ENCODE measurements at places on chromosomes 12 and 14.
A peak's percentile ranks its signal among the peaks of the same experiment; 100 is the strongest.

DNA sequence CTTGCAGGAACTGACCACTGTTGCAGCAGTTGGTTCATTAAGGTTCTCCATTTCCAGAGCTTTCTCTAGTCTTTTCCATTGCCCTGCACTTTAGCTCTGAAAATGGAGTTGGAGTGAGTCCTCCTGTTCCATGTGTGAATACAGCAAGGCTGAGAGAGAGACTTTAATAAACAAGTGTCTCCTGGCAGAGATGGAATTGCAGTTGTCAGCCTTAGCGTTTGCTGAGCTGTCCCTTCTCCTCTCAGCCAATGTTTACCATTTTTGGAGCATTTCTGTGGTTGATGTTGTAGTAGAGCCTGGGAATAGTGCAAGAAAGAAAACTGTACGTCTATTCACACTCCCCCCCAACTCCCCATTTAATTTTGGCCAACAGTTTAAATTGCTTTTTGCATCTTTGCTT is 7.5 kb upstream of the MANSC4 start:
- DNase-seq = no peak

DNA sequence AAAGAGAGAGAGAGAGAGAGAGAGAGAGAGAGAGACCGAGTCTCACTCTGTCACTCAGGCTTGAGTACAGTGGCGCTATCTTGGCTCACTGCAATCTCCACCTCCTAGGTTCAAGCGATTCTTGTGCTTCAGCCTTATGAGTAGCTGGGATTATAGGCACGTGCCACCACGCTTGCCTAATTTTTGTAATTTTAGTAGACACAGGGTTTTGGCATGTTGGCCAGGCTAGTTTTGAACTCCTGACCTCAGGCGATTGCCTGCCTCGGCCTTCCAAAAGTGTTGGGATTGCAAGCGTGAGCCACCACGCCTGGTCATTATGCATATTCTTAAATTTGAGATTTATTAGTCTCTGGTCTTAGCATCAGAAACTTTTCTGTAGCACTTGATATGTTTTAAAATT is 317.9 kb upstream of the ATP2B1 start:
- no peak for DNase-seq

DNA sequence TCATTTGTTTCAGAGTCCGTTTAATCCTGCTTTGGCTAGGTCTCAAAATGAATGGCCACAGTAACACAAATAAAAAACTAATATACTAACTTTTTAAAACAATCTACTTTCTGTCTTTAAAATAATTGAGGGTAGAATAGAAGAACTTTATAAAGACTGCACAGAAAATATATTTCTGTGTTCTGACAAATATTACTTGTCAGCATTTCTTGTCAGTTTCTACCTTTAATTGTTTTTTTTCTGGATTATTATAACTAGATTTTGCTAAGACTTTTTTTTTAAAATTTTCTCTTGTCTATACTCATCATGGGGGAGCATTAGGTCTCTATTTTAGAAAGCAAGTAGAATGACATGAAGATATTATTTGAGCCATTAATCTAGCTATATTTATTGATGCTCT is 86.2 kb downstream of the RAD52 start:
- DNase-seq = no peak

GRCh38 chr12:89481213-89481914 is 43.2 kb downstream of the GALNT4 start:
- DNase-seq = no peak

DNA sequence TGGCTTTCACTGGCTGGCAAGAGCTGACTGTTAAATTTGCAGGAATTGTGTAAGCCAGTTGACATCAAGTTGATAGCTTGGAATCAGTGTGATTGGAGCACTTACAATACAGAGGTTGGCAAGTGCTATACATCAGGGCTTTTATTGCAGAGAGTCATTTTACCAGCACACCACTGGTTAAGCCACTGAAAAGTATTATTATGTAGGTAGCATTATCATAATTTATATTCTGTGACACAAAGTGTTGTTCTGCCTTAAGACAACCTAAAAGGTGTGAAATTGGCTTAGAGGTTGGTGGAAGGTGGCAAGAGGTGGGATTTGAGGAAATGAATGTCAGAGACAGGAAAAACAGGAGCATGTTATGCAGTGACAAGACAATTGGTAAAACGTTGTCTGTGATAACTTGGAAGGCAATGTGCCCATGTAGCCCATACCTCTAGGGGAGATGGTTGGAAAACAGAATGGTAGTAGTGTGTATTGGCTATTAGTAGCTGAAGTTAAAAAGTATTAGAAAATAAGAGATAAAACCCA is 172.9 kb upstream of the PRICKLE1 start:
- no peak for DNase-seq

- no peak for DNase-seq
These were observed 300.6 kb upstream of the TMEM132C start for GRCh38 chr12:127966331-127966730.

DNA sequence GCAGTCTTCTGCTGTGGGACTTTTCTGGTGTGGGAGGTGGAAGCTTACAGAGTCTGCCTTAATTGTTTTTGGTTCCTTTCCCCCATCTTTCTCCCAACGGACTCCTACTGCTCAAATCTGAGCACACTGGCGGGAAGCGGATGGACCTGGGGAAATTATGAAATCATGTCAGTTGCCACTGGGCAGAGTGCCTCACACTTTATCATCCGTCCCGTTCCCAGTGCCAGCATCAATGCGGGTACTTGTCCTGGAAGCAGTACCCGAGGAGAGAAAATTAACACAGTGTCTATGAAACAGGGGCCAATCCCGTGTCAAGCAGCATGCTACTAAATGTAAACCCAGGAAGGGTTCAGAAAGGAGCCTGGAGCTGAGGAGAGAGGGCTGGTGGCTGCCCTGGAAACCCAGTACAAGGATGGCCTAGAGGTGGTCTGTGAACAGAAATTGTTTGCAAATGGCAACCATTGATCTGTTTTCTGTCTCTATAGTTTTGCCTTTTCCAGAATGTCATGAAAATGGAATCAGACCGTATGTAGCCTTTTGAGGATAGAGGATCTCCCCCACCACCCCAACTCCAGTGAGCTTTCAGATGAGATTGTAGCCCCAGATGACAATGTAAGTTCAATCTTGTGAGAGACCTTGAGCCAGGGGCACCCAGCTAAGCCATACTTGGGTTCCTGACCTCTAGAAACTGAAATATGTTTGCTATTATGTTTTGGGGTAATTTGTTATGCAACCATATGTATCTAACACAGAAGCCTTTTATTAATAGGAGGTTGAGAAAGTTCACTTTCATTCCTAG is 908 bp upstream of the CDKL1 start:
- no peak for DNase-seq

- DNase-seq = no peak
These were observed 139.5 kb downstream of the ERC1 start for GRCh38 chr12:1130571-1130970.

- DNase-seq = no peak
These were observed 30.4 kb downstream of the CCDC85C start for GRCh38 chr14:99573436-99574098.

DNA sequence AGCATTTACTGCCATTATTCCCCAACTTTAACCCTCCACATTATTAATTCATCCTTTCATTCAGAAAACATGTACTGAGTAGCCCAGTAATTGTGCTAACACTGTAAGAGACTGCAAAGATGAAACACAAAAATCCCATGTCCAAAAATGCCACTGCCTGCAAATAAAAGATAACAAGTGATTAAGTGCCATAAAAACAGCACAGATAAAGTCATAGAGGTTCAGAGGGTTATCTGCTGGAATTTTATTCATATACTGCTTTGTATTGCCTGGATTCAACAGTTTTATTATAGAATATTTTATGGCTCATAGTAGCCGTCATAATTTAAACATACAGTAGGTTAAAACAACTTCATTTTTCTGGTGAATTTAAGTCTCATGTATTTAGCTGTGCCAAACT is 177.9 kb downstream of the KICS2 start:
- no peak for DNase-seq

DNA sequence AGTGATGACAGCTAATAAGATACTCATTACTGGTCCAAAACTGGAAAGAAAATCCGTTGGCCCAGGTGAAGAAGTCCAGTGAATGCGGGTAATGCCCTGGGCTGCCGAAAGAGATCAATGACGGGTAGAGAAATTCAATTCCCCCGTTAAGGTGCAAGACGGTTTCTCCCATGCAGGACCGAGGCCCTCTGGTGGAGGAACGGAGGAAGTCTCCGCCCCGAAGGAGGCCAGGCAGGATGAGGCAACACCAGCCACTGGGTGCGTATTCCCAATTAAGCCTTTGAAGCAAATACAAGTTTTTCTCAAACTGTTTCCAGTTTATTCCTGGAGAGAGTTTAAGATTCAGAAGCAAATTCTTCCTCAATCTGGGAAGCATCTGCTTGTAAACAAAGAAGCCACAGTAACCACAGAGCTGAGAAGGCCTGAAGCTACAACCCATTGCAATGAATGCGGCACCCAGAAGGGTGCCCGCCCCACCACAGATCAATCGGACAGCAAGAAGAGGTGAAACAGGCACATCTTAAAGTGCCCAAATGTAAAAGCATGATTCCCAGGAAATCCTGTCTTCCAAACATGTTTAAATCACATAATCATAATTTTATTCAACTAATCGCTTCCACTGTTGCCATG is 118.5 kb downstream of the TTC7B start:
- peak; percentile 53 for DNase-seq

DNA sequence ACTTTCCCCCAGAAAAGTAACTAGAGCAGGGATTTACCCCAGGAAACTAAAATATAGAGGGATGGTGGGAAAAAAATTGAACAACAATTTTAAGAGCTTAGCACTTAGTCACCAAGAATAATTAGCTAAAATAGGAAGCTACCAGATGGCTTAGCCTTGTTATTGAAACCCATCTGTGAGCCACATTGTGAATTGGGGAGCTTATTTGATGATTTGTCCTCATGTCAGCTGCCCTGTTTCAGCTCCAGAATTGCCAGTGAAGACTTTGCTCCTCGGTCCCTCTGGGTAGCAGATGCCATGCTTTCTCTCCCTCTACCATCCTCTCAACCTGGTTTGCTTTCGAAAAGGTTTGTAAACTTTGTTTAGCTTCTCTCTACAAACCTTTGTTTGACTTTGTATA is 67.7 kb upstream of the PTHLH start:
- DNase-seq = no peak

DNA sequence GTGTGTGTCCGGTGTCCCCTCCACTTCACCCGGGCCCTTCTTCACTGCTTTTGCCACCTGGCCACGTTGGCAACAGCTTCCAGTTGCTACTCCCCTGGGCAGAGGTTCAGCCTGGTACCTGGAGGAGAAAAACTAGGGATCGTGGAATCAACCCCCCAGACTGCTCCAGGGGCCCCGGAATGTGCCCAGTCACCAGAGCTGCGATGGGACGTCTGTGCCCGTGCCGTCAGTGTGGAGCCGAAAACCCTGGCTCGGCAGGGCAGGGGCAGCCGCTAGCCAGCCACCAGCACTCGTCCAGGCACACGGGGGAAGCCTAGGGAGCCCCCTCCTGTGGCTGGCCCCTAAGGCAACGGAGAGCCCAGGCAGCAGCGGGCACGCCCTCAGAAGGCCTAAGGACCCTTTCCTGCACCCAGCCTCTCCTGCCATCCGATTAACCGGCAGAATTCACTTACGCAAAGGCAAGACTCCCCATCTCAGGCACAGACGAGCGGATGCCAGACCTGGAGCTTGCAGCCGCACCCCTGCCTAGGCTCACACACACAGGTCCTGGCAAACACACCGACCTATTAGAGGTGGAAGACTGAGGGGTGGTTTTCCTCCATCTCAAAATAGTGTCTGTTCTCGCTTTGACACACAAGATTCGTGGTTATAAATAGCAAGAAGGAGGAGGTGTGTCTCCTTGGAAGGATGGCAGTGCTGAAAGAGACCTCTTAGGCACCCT is 62.6 kb downstream of the FBXL14 start:
- no peak for DNase-seq

DNA sequence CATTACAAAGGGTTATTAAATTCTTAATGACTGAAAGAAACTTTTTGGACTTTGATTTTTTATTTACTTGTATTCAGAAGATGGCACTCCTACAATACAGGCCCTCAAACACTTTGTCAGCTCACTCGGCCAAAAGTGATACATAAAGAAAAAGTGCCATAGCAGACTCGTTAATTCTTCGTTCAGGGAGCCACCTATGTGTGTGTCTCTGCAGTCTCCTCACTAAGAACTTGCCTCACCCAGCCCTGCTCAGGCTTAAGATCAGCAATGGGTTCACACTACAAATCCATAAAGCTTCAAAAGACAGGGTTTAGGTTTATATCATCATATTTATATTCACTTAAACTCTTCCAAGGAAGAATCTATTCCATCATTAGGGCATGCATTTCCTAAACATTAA is 11.5 kb downstream of the DCP1B start:
- no peak for DNase-seq

GRCh38 chr12:46368138-46368537 is 4.4 kb downstream of the SLC38A2 start:
- no peak for DNase-seq

DNA sequence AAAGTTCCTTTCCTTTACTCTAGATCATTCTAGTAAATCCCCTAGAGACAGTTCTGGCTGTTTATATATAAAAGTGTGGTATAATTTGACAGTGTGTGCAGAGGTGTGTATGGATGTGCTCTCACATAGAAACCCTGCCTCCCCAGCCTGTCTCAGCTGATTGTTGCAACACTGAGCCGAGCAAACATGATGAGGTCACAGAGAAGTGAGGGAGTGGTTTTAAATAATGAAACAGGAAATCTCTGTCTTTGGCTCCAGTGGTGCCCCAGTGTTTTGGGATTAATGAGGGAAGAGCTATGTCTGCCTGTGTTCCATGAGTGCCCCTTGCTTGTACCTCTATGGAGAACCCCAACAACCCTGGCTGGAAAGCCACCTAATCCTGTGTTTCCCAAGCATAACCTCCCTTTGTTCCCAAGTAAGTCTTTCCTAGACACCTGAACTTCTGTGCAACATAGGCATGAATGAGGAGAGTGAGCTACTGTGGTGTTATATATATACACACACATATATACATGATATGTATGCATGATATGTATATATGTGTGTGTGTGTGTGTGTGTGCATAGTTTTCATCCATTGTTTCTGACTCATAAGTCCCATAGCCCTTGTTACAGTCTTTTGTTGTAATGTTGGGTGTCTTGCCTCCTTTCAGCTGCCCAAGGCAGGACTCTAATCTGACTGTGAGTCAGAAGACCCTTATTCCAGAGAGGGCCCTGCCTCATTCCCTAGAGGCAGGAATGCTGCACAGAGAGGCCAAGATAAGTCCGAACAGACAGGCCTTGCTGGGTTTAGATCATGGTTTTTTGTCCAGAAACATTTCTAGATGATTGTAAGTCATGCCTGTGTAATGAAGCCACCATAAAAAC is 18.0 kb downstream of the TRAF3 start:
- DNase-seq = no peak

DNA sequence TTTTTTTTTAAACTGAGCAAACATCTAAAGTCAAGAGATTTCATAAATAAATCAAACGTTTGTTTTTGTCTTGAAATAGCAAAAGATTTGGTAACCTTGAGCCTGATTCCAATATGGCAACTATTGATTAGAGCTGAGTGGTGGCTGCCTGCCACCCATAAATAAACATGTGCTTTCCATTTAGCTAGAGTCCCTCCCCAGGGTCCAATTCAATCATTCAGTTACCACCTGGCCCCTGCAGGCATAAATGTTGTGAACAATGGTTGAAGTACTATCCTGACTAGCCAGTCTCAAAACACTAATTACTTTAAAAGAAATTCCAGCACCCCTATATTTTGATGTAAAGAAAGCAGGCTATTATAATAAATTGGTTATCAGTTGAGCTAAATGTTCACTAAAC is 129.7 kb upstream of the GRIP1 start:
- DNase-seq = no peak
